Cardiac muscle cell (in vitro differentiated cells and primary cell): ENCODE measurements at places on chromosomes 6 and 20. TPM values are rescaled to one million over a fixed set of nuclear protein-coding genes. Genes with fewer than 3 reads are reported as not detected.

FAM184A gene
- polyA plus RNA-seq = 4.8 and 9.1 TPM in 2 replicates

CRISP2 gene
- polyA plus RNA-seq = not detected in 2 replicates

SLC26A8 gene
- 0.37 TPM in 1 of 2 replicates, not detected in the other for polyA plus RNA-seq

TAAR2 gene
- polyA plus RNA-seq = not detected in 2 replicates

POU3F2 gene
- 0.12 and 0.32 TPM in 2 replicates for polyA plus RNA-seq

RAB5IF gene
- polyA plus RNA-seq = 114 and 162 TPM in 2 replicates

CTAGE9 gene
- polyA plus RNA-seq = not detected in 2 replicates

COL11A2 gene
- 59.6 and 63.8 TPM in 2 replicates for polyA plus RNA-seq

HFE gene
- 0.28 and 1.3 TPM in 2 replicates for polyA plus RNA-seq

UST gene
- polyA plus RNA-seq = 2.9 and 6.5 TPM in 2 replicates

SRMS gene
- polyA plus RNA-seq = not detected in 2 replicates

TMEM244 gene
- not detected in 2 replicates for polyA plus RNA-seq

ABHD16B gene
- 3.4 and 4.6 TPM in 2 replicates for polyA plus RNA-seq
